ENCODE measurements at places on chromosomes 2 and 18. TPM values are rescaled to one million over a fixed set of nuclear protein-coding genes. Genes with fewer than 3 reads are reported as not detected.

Gene IL36B
- total RNA-seq: not detected

DNA sequence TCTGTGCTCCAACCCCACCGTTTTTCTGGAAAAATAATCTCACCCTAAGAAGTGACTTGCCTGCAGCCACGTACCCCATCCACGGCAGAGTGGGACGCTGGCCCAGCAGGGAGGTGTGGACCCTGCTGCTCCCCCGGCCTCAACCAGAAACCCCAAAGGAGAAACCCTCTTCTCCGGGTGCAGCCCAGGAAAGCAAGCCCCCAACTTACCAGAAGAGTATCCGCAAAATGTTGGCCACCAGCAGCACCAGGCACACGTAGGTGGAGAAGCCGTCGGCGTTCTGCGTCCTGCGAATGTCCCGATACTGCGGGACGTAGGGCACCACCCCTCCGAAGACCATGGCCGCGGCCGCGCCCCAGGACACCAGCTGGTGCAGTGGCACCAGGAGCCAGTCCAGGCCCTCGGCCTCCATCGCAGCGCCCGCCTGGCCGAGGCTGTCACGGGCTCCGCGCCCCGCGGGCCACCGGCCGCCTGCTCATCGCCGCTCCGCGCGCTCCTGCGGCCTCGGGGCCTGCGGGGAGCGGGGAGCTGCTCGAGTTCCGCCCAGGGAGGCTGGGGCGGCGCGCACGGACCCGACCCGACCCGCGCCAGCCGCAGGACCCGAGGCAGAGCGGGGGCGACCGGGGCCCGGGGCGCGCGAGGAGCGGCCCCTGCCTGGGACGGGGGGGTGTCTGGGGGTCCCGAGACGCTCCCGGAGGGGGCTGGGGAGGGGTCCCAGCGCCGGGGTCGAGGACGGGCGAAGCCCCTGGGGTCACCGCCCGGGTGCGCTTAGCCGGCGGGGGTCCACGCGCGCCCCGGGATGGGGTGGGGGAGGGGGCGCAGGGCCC lies 725 bp downstream of the SLC66A2 start:
- peak overlapping the region; percentile 96 for H3K4me3 ChIP-seq
- peak overlapping the region; percentile 40 for H3K27ac ChIP-seq
- peaks cover 28% of the 10 kb centered on the region for H3K4me1 ChIP-seq
- DNase-seq: peak; percentile 68
- no peaks in the 10 kb centered on the region for H3K36me3 ChIP-seq
- H3K27me3 ChIP-seq: no peaks in the 10 kb centered on the region

Gene CIB4
- not detected for total RNA-seq

DNA sequence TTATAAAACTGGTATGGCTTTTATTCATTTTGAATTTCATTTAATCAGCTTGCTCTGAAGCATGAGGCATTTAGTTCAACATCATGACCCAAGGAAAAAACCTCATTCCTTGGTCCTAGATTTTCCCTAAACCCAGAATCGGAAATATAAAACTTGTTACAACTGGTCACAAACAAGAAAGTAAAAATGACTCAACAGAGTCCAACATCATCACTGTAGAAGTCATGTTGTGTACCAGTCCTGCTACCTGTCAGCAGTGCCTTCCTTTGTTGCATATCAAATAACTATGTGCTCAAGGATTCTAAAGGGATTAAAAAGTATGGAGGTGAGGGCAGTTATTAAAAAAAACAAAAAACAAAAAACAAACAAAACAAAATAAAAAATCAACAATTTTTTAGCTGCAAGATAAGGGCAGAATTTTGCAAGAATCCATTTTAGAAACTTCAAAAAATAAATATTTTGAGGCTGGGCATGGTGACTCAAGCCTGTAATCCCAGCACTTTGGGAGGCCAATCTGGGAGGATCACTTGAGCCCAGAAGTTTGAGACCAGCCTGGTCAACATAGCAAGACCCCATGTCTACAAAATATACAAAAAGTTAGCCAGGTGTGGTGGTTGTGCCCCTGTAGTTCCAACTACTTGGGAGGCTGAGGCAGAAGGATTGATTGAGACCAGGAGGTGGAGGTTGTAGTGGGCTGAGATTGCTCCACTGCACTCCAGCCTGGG lies 18.4 kb downstream of the NCKAP1 start:
- no peaks in the 10 kb centered on the region for H3K27me3 ChIP-seq
- peaks cover 8% of the 10 kb centered on the region for H3K4me1 ChIP-seq
- H3K4me3 ChIP-seq: no peak overlapping the region
- no peaks in the 10 kb centered on the region for H3K36me3 ChIP-seq
- DNase-seq: no peak

Gene LIMS3
- 0.60 TPM for total RNA-seq

- H3K27me3 ChIP-seq: no peaks in the 10 kb centered on the region
- H3K4me3 ChIP-seq: no peak overlapping the region
These were observed 1009.9 kb upstream of the NXPH2 start for GRCh38 chr2:139790136-139790535.

- no peak overlapping the region for H3K4me3 ChIP-seq
- no peak overlapping the region for H3K27ac ChIP-seq
- H3K27me3 ChIP-seq: no peaks in the 10 kb centered on the region
- no peak for DNase-seq
- H3K36me3 ChIP-seq: no peaks in the 10 kb centered on the region
These were observed 22.0 kb upstream of the SLC35G4 start for GRCh38 chr18:11587432-11587831.

- DNase-seq: no peak
- H3K4me1 ChIP-seq: no peaks in the 10 kb centered on the region
- H3K4me3 ChIP-seq: no peak overlapping the region
- peaks cover 6% of the 10 kb centered on the region for H3K27me3 ChIP-seq
- H3K27ac ChIP-seq: no peak overlapping the region
These were observed 175.6 kb upstream of the RAB6C start for GRCh38 chr2:129803871-129804270.

Gene IL1RN
- 4.3 TPM for total RNA-seq

DNA sequence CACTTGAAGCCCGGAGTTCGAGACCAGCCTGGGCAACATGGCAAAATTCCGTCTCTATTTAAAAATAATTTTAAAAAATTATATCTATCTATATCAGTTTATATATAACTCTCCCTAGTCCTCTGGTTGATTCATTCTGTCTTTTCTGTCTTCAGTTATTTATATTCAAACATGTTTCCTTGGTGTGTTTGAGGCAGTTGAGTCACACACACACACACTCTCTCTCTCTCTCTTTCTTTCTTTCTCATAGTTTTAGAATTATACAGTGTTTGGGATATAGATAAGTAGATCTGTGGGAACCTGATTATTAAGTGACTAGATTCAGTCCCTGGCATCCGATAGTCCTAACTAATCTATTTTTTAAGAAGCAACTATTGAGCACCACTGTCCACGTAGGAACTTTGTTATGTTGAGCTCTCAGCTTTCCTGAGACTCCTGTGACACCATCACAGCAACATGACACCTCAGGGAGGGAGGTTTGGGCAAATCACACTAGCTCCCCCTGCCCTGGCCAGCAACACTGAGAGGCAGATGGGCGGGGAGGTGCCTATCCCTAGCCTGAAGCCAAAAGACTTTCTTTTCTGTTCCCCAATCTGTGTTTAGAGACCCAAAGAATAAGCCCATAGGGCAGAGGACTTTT lies 482.7 kb downstream of the DLGAP1 start:
- no peak overlapping the region for H3K27ac ChIP-seq
- no peaks in the 10 kb centered on the region for H3K36me3 ChIP-seq
- no peaks in the 10 kb centered on the region for H3K27me3 ChIP-seq
- H3K4me1 ChIP-seq: no peaks in the 10 kb centered on the region
- no peak overlapping the region for H3K4me3 ChIP-seq
- DNase-seq: no peak

Gene GTF2A1L
- total RNA-seq: 4.1 TPM

DNA sequence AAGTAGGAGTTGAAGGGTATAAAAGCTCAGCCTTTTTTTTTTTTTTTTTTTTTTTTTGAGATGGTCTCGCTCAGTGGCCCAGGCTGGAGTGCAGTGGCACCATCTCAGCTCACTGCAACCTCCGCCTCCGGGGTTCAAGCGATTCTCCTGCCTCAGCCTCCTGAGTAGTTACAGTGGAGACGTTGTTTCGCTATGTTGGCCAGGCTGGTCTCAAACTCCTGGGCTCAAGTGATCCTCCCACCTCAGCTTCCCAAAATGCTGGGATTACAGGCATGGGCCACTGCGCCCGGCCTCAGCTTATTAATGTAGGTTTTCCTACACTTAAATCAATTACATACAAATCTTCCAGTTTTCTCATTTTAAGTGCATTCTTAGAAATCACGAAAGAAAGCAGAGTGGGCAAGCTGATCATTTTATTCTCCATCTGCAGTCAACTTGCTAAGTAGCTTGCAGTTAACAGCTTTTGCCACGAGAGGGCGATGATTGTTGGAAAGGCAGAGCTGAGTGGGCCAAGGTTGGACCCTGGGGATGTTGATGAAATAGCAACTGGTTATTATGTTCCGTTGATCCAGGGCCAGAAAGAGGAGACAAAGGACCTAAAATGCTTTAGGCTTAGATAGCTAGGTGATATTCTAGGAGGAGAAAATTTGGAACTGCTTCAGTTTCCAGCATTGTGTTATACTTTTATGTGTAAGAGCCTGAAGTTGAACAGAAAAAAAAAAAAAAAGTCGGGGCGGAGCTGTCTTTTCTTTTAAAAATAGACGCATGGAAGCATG lies 234.4 kb upstream of the EPAS1 start:
- no peaks in the 10 kb centered on the region for H3K4me1 ChIP-seq
- H3K4me3 ChIP-seq: no peak overlapping the region
- no peaks in the 10 kb centered on the region for H3K36me3 ChIP-seq
- H3K27ac ChIP-seq: no peak overlapping the region
- no peaks in the 10 kb centered on the region for H3K27me3 ChIP-seq

Gene ORMDL1
- 77.6 TPM for total RNA-seq

DNA sequence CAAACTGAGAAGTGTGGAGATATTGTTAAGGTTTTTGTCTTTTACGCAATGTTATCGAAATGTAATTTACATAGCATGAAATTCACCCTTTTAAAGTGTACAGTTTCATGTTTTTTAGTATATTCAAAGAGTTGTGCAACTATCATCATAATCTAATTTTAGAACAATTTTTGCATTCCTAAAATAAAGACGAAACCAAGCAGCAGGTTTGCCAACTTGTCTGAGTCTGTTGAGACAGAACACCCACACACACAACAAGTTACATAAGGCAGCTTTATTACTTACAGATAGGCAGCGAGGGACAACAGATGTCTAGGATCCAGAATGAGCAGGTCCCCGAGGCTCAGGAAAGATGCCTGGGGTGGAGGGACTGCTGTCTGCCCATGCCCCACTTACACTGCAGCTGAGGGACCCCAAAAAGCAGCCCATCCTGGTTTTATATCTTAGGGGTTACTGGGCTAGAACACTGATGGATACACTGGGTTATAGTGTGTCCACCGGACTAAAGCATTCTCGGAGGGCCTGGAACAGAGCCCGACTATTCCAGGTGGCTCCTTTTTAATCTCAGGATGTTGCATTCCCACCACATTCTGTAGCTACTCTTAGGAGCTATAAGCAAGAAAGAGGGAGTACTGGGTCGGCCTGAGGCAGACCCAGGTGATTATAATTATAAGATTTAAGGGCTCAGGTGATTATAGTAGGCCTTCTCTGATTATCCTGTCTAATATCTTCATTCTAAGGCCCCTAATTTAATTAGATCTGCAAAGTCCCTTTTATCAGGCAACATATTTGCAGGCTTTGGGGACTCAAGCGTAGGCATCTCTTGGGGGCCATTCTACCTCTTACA lies 150.2 kb upstream of the DOK6 start:
- no peaks in the 10 kb centered on the region for H3K4me1 ChIP-seq
- H3K27ac ChIP-seq: no peak overlapping the region
- H3K4me3 ChIP-seq: no peak overlapping the region

Gene MDH1B
- 0.16 TPM for total RNA-seq

Gene ALS2
- 32.6 TPM for total RNA-seq

Gene LDAH
- 27.8 TPM for total RNA-seq

DNA sequence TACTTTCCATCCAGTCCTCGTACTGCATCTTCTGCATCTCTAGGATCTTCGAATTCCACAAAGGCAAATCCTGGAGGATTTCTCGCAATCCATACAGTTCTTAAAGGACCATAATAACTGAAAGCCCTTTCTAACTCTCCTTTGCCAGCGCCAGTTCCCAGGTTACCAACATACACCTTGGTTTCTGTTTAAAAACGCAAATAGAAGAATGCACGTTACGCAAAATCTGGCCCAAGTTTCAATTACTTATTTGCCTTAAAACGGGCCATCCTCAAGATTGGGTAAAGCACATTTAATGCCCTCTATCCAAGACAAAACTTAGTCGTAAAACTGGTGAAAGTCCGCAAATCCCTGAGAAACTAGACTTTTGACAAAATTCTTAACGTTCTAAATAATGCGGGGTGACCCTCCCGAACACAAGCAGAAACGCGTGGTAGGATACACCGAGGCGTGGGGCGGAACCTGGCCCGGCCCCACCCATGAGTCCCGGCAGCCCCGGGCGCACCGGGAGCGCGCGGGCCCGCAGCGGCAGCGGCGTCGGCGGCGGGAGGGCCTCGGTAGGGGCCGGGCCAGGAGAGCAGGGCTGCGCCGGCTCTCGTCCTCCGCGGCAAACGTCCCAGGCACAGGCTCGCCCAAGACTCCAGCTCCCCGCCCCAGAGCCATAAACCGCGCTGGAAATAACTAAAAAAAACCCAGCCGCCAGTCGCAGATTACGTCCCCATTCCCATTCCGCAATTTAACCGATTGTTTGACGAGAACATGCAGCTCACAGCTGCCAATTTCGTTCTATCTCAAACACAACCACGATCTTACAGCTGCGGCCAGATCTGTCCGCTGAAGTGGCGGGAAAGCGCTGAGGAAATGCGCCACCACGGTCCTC lies 910 bp downstream of the SRSF7 start:
- peak overlapping the region; percentile 70 for H3K4me3 ChIP-seq
- peaks cover 37% of the 10 kb centered on the region for H3K4me1 ChIP-seq
- H3K36me3 ChIP-seq: peaks cover 11% of the 10 kb centered on the region
- no peaks in the 10 kb centered on the region for H3K27me3 ChIP-seq
- peak overlapping the region; percentile 95 for H3K27ac ChIP-seq

Gene UGGT1
- 38.8 TPM for total RNA-seq

Gene HMSD
- total RNA-seq: 0.10 TPM

Gene PSMA8
- not detected for total RNA-seq

Gene SKA1
- total RNA-seq: 5.5 TPM

Gene DARS1
- total RNA-seq: 69.5 TPM

Gene PLGLB1
- 4.4 TPM for total RNA-seq

GRCh38 chr2:1854729-1855547 lies 110.6 kb upstream of the PXDN start:
- no peaks in the 10 kb centered on the region for H3K36me3 ChIP-seq
- peaks cover 31% of the 10 kb centered on the region for H3K27me3 ChIP-seq
- no peak overlapping the region for H3K27ac ChIP-seq

Measured in hepatocyte (in vitro differentiated cells).